GM04504 (cell line): ENCODE measurements at places on chromosomes 6 and 20.

DNA sequence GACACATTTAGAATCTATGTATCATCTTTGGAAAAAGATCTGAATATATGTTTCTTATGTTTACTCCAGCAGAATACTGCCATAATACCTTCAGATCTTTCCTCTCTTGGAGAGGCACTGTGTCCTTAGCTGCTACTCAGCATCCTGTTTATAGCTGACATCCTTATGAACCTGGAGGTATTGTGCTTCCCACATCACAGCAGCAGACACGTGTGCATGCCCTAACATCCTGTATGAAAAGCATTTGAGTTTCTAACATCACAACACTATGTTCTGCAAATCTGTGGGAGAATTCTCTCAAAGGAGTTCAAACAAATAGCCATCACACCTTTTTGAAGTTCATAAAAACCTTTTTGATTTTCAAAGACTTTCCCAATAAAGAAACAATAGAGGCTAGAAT, 216.0 kb downstream of the GJA1 start:
- no peak for DNase-seq

GRCh38 chr6:147930745-147931144, 411.9 kb upstream of the SASH1 start:
- DNase-seq: no peak

DNA sequence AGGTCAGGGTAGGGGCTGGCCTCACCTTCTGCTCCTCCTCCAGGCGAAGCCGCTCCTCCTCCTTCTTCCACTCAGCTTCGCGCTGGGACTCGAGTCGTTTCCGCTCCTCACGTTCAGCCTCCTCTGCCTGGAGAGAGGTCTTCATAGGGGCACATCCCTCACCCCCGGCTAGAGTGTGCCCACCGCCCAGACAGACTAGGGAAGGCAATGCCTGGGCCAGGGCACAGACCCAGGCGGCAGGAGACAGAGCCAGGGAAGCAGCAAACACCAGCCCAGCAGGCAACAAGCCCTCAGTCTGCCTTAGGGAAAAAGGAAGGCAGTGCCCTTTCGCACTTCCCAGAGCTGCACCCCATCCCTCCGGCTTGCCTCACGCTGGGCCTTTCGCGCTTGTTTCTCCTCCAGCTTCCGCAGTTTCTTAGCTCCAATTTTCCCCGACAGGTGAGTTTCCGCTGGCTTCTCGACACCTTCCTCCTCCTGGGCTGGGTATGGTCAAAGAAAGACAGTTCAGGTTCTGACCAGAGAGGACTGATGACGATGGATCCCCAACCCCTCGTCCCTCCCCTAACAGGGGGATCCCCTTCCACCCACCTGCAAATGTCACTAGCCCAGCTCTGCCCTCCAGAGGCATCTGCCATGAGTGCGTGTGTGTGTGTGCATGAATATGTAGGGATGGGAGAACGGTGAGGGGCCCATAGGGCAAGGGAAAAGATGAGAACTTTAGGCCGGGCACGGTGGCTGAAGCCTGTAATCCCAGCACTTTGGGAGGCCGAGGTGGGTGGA, 4.3 kb downstream of the DDRGK1 start:
- DNase-seq: no peak

DNA sequence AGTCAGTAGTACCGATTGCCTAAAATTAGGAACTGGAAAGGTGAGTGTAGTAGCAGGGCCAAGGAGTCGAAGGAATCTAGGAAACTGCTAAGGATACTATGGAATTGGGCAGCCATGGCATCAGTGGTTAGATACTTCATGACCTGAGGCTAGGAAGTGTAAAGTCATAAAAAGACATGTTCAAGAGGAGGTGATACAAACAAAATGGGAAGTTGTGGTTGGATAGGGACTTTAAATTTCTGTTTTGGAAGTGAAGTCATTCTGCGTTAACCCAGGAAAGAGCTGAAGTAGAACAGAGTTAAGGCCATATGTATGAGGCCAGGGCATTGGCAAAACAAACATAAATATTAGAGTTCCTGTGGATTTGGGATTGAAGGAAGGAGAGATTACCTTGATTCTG, 88.6 kb upstream of the TMEM181 start:
- DNase-seq: no peak

DNA sequence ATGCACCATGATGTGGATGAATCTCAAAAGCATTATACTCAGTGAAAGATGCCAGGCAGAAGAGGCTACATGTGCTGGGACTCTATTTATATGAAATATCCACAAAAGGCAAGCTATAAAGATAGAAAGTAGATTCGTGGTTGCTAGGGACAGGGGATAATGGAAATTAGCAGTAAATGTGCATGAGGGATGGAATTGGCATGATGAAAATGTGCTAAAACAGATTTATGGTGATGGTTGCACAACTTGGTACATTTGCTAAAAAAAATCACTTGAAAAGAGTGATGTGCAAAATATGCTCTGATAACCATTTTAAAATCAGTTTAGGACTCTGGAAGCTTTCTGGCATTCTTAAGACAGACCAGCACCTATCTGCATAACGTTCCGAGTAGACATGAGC, 61.6 kb downstream of the ALDH8A1 start:
- DNase-seq: no peak
